Peyer's patch (tissue), 4 donors: ENCODE measurements at places on chromosomes 5 and 9. TPM values are rescaled to one million over a fixed set of nuclear protein-coding genes. Genes with fewer than 3 reads are reported as not detected.

Gene ZSWIM6
- 19.4 TPM for total RNA-seq

Gene KIF27
- total RNA-seq, result 9.7 TPM

Gene CD72
- 4.7 TPM for total RNA-seq

Gene PDE8B
- 0.94 TPM for total RNA-seq

Gene FOXD4L4
- total RNA-seq, result not detected

DNA sequence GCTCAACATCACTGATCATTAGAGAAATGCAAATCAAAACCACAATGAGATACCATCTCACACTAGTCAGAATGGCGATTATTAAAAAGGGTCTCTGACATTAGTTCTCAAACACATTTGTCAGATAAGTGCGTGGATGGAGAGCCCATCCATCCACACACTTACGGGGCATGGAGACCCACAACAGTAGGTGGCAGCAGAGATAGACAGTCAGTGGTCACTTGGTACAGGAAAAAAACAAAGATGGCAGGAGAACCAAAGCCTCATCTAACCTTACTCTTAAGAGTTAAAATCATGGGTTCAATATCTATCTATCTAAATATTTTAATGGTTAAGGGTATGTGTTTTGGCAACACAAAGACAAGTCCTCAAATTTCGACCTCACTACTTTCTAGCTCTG, 1378.7 kb upstream of the C9orf72 start:
- no peaks in the 10 kb centered on the region for H3K27me3 ChIP-seq
- no peak for DNase-seq
- no peaks in the 10 kb centered on the region for H3K4me1 ChIP-seq
- H3K36me3 ChIP-seq, result no peaks in the 10 kb centered on the region
- H3K27ac ChIP-seq, result no peak overlapping the region

DNA sequence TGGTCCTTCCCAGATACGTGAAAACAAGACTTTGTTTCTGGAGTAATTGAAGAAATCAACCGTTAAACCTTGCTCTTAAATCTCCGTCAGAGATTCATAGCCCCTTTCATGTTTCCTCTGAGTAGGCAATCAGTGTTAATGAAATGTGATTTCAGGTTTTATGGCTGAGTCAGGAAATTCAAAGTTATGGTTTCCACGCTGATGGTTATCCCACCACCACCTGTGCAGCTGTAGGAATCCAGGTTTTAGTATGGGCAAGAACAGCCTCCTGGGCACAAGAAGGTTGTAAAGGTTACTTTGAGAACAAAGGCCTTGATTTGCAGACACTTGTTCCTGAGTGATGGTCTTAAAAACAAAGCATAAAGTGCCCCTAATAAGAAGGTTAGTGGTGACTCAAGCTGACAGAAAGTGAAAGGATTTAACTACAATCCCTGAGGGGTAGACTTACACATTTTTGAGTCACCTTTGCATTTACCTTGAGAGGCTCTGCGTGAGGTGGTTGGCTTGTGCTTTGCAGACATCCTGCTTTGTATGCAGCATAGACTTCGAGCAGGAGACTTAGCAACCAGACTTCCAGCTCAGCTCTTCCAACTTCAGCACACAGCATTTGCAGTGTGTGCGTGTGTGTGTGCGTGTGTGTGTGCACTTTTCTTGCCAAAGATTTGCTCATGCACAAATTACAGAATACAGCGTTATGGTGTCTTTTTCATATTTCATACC, 159.6 kb downstream of the TLE4 start:
- DNase-seq, result no peak
- H3K36me3 ChIP-seq, result no peaks in the 10 kb centered on the region
- no peaks in the 10 kb centered on the region for H3K27me3 ChIP-seq

DNA sequence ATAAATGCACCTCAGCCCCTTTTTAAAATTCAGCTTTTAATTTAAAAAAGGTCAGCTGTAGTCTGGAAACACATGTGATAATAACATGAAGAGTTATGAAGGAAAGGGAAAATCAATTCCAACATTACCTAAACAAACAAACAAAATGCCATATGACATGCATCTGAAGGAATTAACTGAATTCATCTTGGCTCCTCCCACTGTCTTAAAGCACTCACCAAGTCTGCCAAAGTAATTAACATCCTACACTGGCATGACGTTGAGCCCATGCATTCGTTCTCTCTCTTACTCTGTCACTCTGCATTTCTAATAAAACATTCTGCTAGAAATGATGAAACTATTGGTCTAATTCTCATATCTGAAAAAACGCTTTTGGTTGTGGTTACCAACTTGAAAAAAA, 37.7 kb downstream of the TSSK1B start:
- DNase-seq, result no peak
- no peak overlapping the region for H3K4me3 ChIP-seq
- no peaks in the 10 kb centered on the region for H3K4me1 ChIP-seq
- no peak overlapping the region for H3K27ac ChIP-seq
- no peaks in the 10 kb centered on the region for H3K27me3 ChIP-seq

GRCh38 chr5:132470010-132470392, 20.6 kb downstream of the IRF1 start:
- H3K27ac ChIP-seq, result peak overlapping the region; percentile 42
- H3K4me1 ChIP-seq, result peaks cover 90% of the 10 kb centered on the region
- no peaks in the 10 kb centered on the region for H3K36me3 ChIP-seq
- H3K27me3 ChIP-seq, result no peaks in the 10 kb centered on the region
- no peak for DNase-seq

GRCh38 chr9:101462558-101462957, 27.0 kb upstream of the ALDOB start:
- DNase-seq, result no peak
- H3K27ac ChIP-seq, result no peak overlapping the region
- H3K27me3 ChIP-seq, result no peaks in the 10 kb centered on the region

DNA sequence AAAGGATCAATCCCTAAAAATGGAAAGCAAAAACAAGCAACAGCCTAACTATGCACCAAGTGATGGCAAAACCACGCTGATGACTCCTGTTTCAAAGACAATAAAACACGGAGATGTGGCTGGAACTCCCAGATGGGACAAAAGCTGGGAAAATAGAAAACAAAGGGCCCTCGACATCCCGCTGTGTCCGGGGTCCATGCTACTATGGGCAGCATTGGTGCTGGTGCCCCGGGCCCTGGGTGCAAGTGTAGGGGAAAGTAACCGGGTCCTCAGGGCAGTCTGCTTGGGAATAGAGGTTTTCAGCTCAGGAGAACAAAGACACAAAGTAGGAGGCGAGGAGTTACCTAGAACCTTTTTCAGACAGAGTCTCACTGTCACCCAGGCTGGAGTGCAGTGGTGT, 46.1 kb downstream of the MRPL36 start:
- no peaks in the 10 kb centered on the region for H3K4me1 ChIP-seq
- no peaks in the 10 kb centered on the region for H3K27me3 ChIP-seq
- no peak overlapping the region for H3K4me3 ChIP-seq
- H3K36me3 ChIP-seq, result no peaks in the 10 kb centered on the region

GRCh38 chr5:59366784-59367183, 526.7 kb downstream of the PDE4D start:
- H3K4me3 ChIP-seq, result no peak overlapping the region
- H3K27ac ChIP-seq, result no peak overlapping the region
- H3K36me3 ChIP-seq, result no peaks in the 10 kb centered on the region
- DNase-seq, result no peak

DNA sequence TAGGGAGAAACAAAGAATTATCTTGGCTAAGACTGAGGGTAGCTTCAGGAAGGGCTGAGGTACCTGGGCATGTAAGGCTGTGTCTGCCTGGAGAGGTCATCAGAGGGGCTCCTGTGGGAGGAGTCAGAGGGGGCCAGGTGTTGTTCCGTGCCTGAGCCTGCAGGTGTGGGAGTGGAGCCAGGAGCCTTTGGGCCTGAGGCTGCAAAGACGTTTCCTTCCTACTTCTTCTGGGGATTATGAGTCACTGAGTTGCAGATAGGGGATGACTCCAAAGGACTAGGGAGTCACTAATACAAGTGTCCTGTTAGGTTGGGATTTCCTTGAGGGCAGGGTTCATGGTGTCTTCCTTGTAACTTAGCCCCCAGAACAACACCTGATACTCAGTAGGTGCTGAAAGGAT, 391.1 kb downstream of the ARHGEF28 start:
- no peak overlapping the region for H3K4me3 ChIP-seq
- no peaks in the 10 kb centered on the region for H3K4me1 ChIP-seq
- H3K36me3 ChIP-seq, result no peaks in the 10 kb centered on the region

GRCh38 chr5:112121258-112121657, 297.8 kb downstream of the EPB41L4A start:
- H3K4me1 ChIP-seq, result no peaks in the 10 kb centered on the region
- DNase-seq, result no peak
- H3K4me3 ChIP-seq, result no peak overlapping the region
- H3K27me3 ChIP-seq, result no peaks in the 10 kb centered on the region
- H3K27ac ChIP-seq, result no peak overlapping the region

- no peak for DNase-seq
- H3K27me3 ChIP-seq, result no peaks in the 10 kb centered on the region
- H3K27ac ChIP-seq, result no peak overlapping the region
- no peaks in the 10 kb centered on the region for H3K36me3 ChIP-seq
- H3K4me3 ChIP-seq, result no peak overlapping the region
Measured at GRCh38 chr9:12843735-12844134, 68.9 kb downstream of the LURAP1L start.
